Caudate nucleus (tissue), 63 donors: ENCODE measurements at places on chromosomes 4 and X.
A peak's percentile ranks its signal among the peaks of the same experiment; 100 is the strongest.

GRCh38 chr4:79050541-79050880, 111.3 kb upstream of the PAQR3 start:
- DNase-seq = no peak

DNA sequence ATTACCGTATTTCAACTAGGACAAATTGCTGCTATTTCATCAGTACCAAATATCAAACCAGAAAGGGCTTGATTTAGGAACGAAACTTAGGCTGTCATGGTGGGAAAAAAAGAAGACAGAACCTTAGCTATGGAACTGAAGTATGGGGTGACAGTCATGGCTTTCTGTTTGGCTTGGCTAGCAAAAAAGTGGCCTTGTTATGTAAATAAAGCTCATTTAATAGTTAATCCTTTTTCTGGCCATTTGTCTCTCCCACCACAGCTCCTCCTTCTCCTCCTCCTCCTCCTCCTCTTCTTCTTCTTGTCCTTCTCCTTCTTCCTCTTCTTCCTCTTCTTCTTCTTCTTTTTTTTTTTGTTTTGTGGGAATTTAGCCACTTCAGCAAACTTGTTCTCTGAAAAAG, 434.7 kb upstream of the NDST4 start:
- DNase-seq = no peak

GRCh38 chr4:54185866-54186265, 43.2 kb upstream of the PDGFRA start:
- DNase-seq = no peak

- no peak for DNase-seq
Observed at GRCh38 chrX:54820737-54821136, 13.2 kb downstream of the MAGED2 start.

GRCh38 chr4:91359041-91360031, 944.4 kb upstream of the GRID2 start:
- no peak for DNase-seq

DNA sequence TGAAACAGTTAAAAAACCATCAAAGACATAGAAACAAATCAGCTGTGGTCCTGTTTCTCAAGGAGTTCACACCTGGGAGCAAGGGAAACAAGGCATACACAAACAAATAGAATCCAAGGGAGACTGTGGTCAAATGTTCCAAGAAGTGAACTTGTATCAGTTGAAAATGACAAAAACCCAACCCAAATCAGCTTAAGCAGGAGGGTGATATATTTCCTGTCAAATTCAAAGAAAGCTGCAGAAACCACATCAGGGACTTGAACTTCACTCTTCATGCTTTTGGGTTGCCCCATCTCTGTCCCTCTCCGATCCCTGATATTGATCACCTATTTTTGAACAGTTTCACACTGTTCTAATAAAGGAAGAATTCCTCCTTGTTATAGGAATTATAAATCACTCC, 148.6 kb upstream of the FMR1 start:
- no peak for DNase-seq

DNA sequence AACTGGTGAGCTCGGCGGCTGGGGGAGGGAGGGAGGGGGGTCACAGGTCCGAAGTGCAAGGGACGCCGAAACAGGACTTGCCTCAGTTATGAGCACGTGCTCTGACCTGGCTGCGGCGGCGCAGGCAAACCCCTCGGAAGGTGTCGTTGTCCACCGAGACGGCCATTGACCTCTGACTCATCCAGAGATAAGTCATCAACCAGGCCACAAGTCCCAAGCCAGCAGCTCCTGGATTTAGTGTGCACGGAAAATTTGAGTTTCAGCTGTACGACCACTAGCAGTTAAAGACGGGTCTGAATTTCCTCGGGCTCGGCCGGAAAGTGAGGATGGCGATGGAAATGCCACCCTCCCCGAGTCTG, 674 bp downstream of the SH3D19 start:
- peak; percentile 12 for DNase-seq

GRCh38 chr4:158236304-158237030, 26.2 kb downstream of the TMEM144 start:
- peak; percentile 61 for DNase-seq

DNA sequence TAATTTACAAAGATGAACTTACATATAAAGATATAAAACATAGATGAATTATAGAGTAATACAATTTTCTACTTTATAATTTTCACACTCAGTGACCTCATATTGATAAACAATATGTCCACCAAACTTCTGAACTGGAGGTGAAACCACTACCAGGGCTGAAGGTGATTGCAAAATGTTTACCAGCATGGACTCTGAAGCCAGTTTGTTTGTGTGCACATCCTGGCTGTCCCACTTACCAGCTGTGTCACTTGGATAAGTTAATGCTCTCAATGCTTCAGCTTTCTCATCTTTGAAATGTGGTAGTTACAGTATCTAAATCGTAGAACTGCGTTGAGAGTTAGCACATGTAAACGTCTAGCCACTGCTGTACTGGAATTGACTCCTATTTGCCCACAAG, 392.6 kb downstream of the HNRNPD start:
- no peak for DNase-seq

DNA sequence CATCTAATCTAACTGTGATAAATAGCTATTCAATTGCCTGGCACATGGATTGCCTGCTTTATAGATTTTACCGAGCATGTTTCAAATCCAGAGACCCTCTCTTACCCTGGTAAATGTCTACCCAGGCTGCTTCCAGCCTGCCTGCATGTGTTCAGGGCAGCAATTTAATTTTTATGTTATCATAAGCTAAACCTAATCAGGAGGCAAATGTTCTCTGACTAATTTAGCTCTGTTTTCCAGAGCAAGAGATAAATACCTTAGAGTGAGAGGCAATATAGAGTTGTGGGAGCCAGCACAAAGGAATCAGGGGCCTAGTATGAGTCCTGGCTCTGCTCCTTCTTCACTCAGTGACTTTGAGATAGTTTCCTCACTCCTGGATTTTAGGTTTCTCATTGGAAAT, 37.7 kb downstream of the PARM1 start:
- no peak for DNase-seq

DNA sequence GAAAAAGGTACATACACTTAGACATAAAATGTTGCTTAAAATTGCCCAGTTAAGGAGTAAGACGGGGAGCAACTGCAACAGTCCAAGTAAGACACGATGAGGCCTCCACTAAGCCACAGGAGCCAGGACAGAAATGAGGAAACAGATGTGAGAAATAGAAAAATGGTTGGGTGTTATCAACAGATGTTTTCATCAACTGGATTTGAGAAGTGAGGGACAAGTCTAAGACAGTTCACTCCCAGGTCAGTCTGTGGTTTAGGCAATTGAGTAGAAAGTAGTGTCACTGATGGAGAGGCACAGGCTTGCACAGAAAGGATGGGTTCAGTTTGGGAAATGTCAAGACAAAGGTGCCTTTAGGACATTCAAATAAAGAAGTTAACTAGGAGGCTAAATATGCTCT, 23.5 kb upstream of the PHF8 start:
- DNase-seq = no peak

DNA sequence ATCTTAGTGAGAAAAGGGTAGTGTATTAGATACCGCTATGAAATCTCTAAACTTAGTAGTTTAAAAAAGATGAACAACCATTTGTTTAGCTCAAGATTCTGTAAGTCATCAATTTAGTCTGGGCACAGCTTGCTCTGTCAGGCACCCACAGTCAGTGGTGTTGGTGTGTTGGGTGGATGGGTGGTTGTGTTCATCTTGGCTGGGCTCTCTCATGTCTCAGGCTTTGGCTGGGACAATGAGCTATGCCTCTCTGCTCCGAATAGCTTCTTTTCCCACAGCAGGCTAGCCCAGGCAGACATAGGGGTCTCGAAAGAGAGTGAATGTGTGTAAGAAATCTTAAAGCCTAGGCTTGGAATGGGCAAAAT, 127.0 kb upstream of the GATB start:
- DNase-seq = no peak

- no peak for DNase-seq
Observed at GRCh38 chr4:89788206-89789072, 48.5 kb downstream of the SNCA start.

GRCh38 chr4:23763559-23763958, 126.3 kb downstream of the PPARGC1A start:
- no peak for DNase-seq

DNA sequence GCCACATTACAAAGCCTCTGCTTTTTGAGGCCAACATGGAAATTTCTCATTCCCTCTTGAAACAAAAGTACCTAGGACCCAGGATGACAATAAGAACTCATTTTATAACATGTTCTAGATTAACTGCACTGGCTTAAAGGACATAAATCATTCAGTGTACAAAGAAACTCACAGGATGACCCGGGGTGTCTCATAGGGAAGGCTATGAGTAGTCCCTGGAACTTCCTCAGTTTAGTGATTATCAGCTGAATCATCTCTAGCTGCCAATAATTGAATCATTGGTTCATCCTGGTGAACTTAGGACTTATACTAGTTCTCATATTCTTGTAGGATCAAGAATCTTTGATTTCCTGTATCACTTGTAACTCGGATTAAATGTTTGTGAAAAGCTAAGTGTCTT, 95.8 kb upstream of the WDR1 start:
- DNase-seq = no peak

DNA sequence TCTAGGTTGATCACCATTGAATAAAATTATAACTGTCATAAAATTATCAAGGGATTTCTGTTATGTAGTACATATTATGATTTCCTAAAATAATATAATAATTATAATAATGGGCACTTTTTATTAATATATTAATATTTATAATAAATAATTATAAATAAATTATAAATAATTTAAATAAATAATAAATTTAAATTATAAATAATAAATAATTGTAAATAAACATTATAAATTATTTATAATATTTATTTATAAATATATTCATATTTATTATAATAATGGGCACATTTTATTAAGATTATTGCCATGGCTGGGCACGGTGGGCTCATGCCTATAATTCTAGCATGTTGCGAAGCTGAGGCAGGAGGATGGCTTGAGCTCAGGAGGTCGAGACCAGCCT, 24.5 kb downstream of the RAP1GDS1 start:
- DNase-seq = no peak

DNA sequence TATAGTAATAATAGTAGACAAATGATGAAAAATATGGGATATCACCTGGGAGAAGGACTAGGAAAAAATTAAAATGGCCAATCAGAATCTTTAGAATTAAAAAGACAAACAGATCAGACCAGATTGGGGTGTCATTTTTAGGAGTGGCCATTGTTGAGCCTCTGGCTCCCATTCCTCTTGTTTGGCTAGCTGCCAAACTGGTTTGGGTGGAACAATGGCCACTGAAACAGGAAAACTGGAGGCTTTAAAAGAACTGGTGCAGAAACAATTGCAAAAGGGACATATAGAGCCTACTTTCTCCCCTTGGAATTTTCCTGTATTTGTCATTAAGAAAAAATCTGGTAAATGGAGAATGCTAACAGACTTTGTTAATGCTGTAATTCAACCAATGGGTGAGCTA, 294.8 kb upstream of the DKK2 start:
- DNase-seq = no peak

DNA sequence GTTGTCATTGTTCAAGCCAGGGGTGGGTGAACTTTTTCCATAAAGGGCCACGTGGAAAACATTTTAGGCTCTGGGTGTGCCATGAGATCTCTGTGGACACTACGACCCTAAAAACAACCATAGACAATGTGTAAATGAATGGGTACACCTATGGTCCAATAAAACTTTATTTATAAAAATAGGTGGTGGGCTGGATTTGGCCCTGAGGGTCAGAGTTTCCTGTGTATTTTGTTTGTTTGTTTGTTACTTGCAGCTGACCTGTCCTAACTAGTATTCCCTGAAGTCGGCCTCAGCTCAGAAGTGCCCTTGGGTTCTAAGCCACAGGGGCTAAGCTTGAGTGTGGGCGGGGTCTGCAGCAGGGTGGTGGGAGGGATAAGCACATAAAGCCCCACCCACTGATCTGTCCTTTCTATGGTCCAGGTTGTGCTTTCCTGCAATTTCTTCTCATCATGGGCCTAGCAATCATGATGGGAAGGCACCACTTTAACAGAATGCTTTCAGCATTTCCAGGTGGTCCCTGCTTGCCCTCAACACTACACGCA, 17.2 kb upstream of the DRD5 start:
- DNase-seq = no peak
